ENCODE measurements at places on chromosomes 12 and 14. TPM values are rescaled to one million over a fixed set of nuclear protein-coding genes. Genes with fewer than 3 reads are reported as not detected.
A peak's percentile ranks its signal among the peaks of the same experiment; 100 is the strongest.

The IRAK3 gene
- total RNA-seq = 0.89 TPM

GRCh38 chr14:22319526-22320361, 269.3 kb downstream of the DAD1 start:
- peak; percentile 40 for DNase-seq

GRCh38 chr12:89700191-89700810, 8.3 kb downstream of the ATP2B1 start:
- DNase-seq = no peak

GRCh38 chr12:69204191-69204590, 35.2 kb upstream of the CPSF6 start:
- DNase-seq = no peak

GRCh38 chr12:104738331-104738730, 219.8 kb downstream of the SLC41A2 start:
- DNase-seq = no peak

- DNase-seq = no peak
Observed at GRCh38 chr12:131740626-131741025, 29.7 kb downstream of the SFSWAP start.

The ARHGAP9 gene
- 3.9 TPM for total RNA-seq

DNA sequence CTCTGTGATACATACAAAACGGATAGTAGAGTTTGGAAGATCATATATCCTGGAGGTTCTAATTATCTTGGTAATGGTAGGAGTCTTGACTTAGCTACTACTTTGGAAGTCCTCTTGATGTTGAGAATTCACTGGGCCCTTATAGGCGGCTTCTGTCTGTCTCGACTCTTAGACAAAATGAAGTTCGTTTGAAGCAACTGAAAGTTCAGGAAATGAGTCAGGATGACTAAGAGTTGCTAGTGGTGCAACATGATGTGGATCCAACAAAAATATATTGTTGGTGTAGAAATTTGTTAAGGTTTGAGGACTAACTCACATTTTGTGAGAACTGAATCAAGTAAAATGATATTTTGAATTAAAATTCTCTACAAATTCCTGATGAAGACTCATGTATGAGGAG, 272.7 kb downstream of the AEBP2 start:
- DNase-seq = no peak

- no peak for DNase-seq
Observed at GRCh38 chr14:51396222-51396815, 156.3 kb downstream of the TMX1 start.

- DNase-seq = no peak
Observed at GRCh38 chr12:14614704-14615121, 47.0 kb upstream of the PLBD1 start.

DNA sequence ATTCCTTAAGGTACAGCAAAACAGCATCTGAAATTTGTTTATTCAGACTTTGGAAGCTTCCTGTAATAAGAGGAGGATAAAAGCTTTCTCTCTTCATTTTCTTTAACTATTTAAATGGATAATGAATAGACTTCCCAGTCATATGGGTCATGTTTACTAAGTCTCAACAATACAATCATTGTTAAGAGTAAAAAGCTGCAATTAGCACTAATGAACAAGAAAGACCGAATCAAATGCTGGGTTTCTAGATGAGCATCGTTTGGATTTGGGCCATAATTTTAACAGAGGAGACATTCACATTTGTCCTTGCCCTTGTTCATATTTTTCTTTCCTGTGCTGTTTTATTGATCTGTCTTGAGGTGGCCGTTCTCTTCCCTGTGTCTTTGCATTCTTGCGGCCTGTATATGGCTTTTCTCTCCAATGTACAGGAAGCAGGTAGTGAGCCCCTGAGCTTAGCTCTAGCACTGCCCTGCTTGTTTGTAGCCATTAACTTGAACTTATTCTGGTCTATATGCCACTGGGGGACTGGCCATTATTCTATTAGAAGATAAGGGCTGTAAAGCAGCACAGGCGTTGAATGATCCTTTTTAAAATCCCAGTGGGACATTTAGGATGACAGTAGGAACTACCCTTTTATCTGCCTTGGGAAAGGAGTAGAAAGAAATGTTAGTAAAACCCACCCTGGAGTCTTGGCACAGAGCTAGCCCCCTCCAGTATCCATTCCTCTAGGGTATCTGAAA, 34.6 kb downstream of the ABHD12B start:
- DNase-seq = no peak

DNA sequence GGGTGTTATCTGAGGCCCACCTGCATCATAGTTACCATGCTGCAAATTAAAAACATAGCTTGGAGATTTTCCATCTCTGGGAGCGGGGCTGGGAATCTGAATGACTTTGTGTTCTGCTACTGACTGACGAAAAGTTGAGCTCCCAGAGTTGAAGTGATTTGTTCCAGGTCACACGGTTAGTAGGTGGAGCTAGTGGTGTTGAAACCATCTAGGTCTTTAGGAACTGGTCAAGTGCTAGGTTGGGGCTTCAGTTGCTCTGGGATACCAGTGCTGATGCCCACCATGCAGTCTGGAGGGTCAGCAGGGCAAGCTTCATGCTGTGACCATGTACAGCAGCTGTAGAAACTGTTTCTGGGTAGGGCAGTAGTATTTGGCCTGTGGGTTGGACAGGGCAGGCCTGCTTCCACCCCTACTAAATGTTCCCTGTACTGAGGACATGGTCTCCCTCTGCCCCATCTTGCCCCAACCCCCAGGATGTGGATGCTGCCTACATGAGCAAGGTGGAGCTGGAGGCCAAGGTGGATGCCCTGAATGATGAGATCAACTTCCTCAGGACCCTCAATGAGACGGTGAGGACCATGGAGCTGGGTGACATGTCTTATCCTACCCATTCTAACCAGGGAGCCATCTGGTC, 5.3 kb downstream of the KRT7 start:
- DNase-seq = no peak

GRCh38 chr14:103227094-103227768, 104.0 kb downstream of the TNFAIP2 start:
- no peak for DNase-seq

GRCh38 chr14:101790232-101790631, 28.7 kb downstream of the PPP2R5C start:
- DNase-seq = no peak

The CCDC88C gene
- 46.4 TPM for total RNA-seq

The SYCP3 gene
- not detected for total RNA-seq

- no peak for DNase-seq
Observed at GRCh38 chr12:33639975-33640374, 200.4 kb upstream of the SYT10 start.

- no peak for DNase-seq
Observed at GRCh38 chr12:111409403-111409779, 3.7 kb downstream of the SH2B3 start.

DNA sequence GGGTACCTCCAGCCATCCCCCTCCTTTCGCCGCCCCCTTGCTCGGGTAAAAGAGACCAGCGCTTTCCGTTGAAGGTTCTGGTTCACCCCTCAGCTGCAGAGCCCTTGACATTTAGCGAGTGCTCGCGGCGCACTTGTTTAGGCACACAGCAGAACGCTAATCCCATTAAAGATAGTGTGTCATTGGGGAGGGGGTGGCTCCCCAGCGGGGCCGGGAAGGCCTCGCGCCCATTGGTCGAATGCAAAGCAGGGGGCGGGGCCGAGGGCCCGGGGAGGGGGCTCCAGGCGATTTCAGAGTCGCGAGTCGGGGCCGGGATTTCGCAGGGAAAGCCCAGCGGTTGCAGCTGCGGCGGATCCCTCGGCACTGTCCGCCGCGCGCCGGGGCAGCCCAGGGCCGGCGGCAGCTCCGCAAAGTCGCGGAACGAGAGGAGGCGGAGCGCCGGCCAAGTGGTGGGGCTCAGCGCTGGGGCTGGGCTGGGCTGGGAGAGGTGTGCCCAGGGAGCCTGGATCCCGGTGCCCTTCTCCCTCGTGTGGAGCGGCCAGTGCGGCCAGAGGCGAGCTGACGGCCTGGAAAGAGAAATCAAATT, 122.9 kb downstream of the TSPAN9 start:
- DNase-seq = peak; percentile 93

- no peak for DNase-seq
Observed at GRCh38 chr12:30314506-30315100, 381.1 kb downstream of the IPO8 start.

The DAD1 gene
- 156 TPM for total RNA-seq

GRCh38 chr12:96255077-96255476, 60.9 kb downstream of the ELK3 start:
- DNase-seq = no peak

DNA sequence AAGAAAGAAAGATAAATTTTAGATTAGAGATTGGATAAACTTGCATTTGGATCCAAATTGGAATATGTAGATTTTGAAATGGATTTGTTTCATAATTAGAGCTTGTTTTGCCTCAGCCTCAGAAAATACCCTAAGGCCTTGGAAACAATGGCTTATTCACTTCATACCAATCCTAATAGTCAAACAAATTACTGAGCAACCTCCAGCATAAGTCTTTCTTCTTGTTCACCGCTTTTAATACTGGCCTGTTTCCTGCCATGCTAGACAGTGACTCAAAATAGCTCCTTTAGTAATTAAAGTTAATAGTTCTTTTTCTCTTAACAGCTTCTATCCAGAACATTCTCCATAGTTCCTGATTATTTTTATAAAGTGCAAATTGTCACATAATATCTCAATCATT, 110.9 kb upstream of the DNM1L start:
- DNase-seq = no peak

DNA sequence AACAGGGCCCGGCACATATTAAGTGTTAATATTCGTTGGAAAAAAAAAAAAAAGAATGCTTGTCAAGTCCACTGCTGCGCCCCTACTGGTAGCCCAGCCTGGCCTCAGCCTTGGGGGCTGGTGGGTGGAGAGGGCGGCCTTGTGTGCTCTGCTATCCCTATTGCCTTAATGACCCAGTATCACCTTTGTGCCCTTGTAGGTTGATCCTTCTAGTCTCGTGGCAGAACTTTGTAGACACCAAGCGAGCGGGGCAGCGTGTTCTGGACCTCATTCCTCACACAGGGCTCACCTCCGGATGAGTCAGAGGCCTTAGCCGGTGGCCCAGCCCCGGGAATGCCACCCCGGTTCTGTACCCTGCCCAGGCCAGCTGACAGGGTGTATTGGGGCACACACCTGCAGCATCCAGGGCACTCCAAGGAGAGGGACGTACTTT, 1.8 kb upstream of the RCOR1 start:
- DNase-seq = peak; percentile 73

DNA sequence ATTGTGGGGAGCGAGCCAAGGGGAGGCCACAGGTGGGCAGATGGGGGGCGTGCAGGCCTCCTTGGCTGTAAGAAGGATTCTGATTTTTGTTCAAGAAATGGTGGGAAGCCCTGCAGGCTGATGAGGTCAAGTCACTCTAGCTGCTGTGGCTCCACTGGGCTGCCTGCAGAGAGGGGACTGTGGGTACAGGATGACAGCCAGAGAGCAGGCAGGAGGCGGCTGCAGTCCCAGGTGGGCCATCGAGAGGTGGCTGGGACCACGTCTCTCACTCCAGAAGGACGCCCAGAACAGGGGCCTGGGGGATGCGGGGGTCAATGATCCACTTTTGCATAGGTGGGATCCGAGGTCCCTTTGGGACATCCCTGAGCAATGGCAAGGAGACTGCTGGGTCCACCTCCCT, 9.1 kb downstream of the NCOR2 start:
- DNase-seq = no peak

DNA sequence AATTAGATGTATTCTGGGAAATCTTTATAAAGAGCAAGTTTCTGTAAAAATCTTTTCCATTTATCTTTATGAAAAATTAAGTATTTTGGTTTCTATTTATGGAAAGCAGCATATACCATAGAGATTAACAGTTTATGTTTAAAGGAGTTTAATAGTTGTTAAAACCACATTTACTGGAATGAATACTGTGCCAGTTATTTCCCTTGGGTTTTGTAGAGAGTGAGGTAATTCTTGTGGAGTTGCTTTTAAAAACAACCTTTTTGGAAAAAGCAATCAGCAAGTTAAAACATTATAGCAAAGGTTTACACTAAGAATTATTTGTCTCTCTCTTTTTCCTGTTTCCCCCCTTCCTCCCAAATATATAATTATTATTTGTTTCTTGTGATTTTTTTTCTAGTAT, 34.9 kb downstream of the AEBP2 start:
- DNase-seq = no peak

- DNase-seq = no peak
Observed at GRCh38 chr12:130993759-130994670, 40.3 kb downstream of the ADGRD1 start.

The ZNF605 gene
- 21.1 TPM for total RNA-seq

DNA sequence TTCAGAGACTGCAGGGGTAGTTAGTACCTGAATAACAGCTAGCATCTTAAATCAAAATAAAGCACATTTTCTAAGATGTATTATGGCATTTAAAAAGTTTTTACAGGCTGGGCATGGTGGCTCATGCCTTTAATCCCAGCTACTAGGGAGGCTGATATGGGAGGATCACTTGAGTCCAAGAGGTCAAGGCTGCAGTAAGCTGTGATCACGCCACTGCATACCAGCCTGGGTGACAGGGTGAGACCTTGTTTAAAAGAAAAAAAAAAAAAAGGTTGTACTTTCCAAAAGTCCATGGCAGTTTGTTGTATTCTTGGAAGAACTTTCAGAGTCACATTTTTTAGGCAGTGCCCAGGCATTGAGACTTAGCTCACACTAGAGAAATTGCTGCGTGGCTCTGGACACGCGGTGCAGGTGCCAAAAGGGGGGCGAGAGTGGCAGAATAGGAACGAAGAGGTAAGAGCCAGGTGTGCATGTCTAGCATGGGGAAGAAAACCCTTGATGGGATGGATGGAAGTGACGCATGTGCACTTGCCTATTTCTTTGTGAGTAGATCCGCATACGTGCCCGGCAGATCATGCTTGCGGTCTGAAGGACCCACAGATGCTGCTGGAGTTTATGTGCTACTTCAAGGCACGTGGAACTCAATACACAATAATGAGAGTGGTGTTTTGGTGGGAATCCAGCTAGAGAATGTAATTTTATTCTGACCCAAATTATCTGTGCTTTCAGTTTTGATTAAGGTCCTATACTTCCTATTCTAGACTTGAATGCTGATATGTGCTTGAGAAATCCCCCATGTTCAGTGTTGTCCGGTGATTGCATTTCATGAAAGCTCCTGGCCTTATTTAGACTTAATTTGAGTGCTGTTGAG, 11.9 kb downstream of the ANKRD13A start:
- no peak for DNase-seq

The OR6C4 gene
- total RNA-seq = not detected

The CYP27B1 gene
- 3.2 TPM for total RNA-seq

The OTOGL gene
- 0.39 TPM for total RNA-seq

The GALNT8 gene
- 7.2 TPM for total RNA-seq

DNA sequence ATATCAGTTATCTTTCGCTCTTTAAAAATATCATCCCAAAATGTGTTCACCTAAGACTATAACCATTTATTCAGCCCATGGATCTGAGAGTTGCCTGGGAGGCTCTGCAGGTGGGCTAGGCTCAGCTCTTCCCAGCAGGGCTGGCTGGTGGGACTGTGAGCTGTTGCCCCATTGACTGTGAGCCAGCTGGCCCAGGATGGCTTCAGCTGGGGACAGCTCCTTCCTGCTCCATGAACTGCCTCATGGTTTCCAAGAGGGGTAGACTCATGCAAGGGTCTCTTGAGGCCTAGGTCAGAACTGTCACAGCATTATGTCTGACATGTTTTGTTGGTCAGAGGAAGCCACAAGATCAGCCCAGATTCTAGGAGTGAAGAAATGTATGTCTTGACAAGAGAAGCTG, 114.1 kb upstream of the E2F7 start:
- no peak for DNase-seq

The LYZ gene
- 1.1 TPM for total RNA-seq

The TSPAN11 gene
- 6.1 TPM for total RNA-seq

Measured in WTC11 (cell line).